ENCODE measurements at places on chromosomes 2 and 18.

- no peak for DNase-seq
These were observed 14.5 kb upstream of the KCNK3 start for GRCh38 chr2:26678035-26678434.

DNA sequence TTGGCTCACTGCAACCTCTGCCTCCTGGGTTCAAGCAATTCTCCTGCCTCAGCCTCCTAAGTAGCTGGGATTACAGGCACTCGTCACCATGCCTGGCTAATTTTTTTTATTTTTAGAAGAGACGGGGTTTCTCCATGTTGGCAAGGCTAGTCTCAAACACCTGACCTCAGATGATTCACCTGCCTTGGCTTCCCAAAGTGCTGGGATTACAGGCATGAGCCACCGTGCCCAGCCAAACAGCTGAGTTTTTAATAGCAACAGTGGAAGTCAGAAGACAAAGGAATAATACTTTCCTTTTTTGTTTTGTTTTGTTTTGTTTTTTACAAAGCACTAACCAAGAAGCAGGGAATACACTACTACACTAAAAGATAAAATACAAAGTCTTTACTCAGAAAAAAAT lies 16.9 kb downstream of the GPR75 start:
- no peak for DNase-seq

- DNase-seq, result no peak
These were observed 9.6 kb upstream of the HOXD1 start for GRCh38 chr2:176178757-176179295.

- no peak for DNase-seq
These were observed 312.5 kb upstream of the CHAC2 start for GRCh38 chr2:53455094-53455493.

- no peak for DNase-seq
These were observed 169.4 kb upstream of the UNC80 start for GRCh38 chr2:209602259-209602658.

GRCh38 chr2:235510318-235510717 lies 16.5 kb downstream of the AGAP1 start:
- DNase-seq, result no peak

GRCh38 chr2:39431592-39432316 lies 5.3 kb downstream of the MAP4K3 start:
- DNase-seq, result no peak

GRCh38 chr2:47381408-47381807 lies 21.5 kb upstream of the MSH2 start:
- DNase-seq, result no peak

DNA sequence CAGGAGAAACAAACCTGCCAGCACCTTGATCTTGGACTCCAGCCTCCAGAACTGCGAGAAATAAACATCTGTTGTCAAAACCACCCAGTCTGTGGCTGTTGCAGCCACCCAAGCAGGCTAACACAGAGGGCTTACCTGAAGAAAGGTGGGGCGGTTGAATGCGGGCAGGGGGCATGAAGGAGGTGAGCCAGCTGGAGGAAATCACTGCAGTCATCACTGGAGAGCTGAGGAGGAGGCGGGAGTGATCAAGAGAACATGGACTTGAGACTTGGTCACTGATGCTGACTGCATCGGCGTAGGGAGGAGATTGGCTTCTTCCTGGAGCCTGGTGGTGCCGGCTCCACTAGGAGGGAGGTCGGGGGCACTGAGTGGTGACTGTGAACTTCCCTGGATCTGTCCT lies 14.6 kb upstream of the ARMC9 start:
- DNase-seq, result no peak

- no peak for DNase-seq
These were observed 37.0 kb upstream of the TMEM18 start for GRCh38 chr2:714005-714741.

- DNase-seq, result no peak
These were observed 320.4 kb upstream of the REV1 start for GRCh38 chr2:99810225-99810624.

DNA sequence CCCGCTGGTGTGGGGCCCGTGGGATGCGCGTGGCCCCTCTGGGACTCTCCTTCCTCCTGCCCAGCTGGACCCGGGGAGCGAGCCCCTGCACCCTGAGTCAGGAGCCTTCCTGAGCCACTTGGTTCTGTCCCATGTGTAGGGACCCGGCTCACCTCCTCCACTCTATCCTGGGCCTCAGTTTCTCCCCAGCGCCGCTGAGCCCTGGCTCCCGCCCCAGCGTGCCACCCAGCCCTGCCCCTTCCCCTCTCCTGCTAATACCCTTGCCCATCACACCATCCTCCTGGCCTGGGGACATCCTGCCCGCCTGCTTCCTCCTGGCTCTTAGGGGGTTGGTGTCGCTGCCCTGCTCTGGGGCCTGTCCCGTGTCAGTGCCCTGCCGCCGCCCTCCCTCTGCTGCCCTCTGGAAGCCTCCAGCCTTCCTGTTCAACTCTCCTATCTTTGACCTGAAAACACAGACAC lies 24.8 kb downstream of the GPC1 start:
- peak; percentile 59 for DNase-seq

DNA sequence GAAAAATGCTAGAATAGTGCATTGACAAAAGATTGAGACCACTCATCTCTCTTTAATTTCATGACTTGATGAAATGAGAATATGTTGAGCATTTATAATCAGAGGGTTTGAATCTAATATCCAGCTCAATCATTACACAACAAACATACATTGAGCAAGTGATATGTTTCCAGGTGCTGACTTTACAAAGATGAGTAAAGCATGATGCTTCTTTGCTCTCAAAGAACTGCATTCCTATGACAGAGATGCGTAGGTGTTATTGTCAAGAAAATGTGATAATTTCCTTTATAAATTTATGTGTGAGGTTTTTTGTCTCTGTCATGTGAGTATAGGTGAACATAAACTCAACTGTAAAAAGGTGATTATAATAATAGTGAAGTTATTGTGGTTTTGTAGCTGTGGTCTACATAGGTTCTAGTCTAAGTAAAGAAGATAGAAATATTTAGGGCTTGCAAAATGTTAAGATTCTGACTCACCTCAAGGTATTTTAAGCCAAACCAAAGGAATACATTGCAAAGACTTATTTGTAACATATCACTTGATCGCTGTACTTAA lies 389.8 kb downstream of the GALNT13 start:
- DNase-seq, result no peak

- DNase-seq, result no peak
These were observed 2.0 kb downstream of the PPP4R1 start for GRCh38 chr18:9612215-9612830.

DNA sequence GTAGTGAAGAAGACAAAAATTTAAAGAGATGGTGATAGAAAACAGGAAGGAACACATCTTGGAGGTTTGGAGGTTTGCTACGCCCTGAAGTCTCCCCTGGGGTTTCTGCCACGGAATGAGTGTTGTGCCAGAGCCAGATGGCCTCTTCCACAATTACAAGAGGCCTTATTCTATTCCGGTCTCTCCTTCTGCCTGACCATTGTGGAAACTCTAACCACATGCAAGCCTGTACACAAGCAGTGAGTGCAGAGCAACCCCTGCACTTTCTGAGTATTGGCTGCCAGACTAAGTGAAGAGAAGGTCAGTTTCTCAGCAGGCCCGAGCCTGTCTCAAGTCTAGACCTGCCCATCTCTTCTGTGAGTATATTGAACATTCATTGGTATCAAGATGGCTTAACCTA lies 22.7 kb upstream of the MYO1B start:
- no peak for DNase-seq

GRCh38 chr2:118843483-118844132 lies 3.8 kb downstream of the EN1 start:
- no peak for DNase-seq

DNA sequence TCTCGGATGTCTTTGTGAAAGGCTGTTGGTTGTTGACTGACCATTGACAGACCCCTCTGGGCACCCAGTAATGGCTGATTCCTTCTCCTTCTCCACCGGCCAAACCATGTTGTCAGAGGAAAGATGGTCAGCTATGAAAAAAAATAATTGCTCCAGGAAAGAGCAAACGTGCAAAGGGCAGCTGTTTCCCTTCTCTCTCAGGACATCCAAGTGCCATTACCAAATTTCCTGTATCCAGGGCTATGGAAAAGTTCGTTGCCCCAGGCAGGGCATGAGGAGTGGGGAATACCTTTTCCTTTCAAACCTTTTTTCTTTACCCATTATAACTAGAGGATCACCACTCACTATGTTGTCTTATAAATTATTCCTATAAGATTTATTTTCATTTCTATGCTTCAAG lies 321.5 kb upstream of the HNRNPA3 start:
- no peak for DNase-seq

DNA sequence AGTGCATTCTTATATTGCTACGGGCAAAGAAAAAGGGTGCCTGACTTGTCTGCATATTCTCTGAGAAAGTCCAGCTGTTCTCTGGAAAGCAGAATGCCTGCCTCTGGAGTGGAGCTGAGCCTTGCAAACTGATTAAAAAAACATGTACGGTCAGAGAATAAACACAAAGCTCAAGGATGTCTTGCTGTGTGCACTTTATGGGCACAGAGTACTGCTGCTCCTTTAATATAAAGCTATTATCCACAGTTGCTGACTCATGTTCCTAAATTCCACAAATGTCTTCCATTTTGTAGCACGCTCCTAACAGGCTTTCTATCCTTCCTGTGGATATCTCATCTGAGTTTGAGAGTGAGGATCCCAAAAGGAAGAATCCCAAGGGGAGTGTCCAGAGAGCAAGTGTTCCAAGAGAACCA lies 229.0 kb downstream of the MREG start:
- no peak for DNase-seq

- DNase-seq, result no peak
These were observed 7.0 kb downstream of the TRAPPC12 start for GRCh38 chr2:3386448-3386958.

- DNase-seq, result no peak
These were observed 70.3 kb upstream of the NOSTRIN start for GRCh38 chr2:168732100-168732499.

GRCh38 chr2:138572318-138572717 lies 70.7 kb downstream of the SPOPL start:
- DNase-seq, result no peak

DNA sequence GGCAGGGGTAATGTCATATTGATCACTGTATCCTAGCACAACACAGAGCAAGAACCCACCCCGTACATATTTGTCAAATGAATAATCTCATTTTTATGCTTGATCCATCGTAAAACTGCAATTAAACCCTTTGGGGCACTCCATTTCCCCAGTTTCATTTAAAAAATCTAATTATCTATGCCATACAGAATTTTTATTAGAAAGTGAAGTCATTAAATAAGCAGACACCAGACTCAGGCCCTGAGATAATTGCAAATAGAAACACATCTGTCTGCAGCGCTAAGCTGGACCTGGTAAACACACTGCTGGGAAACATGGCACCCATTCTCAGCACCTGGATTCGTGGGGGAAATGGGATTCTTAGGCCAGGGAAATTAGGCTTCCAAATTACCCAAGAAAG lies 5.1 kb downstream of the CYRIA start:
- DNase-seq, result no peak

DNA sequence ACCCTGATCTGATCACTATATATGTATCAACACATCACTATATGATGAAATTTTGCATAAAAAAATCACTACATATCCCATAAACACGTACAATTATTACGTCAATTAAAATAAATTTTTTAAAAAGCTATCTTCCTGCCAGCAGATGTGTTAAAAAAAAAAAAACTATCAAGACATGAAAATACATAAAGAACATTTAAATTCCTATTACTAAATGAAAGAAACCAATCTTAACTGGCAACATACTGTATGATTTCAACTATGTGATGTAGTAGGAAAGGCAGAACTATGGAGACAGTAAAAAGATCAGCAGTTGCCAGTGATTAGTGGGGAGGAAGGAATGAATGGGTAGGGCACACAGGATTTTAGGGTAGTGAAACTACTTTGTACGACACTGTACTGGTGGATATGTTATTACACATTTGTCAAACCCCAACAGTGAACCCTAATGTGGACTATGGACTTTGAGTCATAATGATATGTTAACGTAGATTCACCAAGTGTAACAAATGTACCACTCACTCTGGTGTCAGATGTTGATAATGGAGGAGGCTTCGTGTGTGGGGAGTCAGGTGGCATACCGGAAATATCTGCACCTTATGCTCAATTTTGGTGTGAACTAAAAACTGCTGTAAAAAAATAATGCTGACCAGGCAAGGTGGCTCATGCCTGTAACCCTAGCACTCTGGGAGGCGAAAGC lies 27.4 kb downstream of the USP34 start:
- DNase-seq, result no peak

- no peak for DNase-seq
These were observed 163.6 kb upstream of the ZNF516 start for GRCh38 chr18:76658627-76659026.

DNA sequence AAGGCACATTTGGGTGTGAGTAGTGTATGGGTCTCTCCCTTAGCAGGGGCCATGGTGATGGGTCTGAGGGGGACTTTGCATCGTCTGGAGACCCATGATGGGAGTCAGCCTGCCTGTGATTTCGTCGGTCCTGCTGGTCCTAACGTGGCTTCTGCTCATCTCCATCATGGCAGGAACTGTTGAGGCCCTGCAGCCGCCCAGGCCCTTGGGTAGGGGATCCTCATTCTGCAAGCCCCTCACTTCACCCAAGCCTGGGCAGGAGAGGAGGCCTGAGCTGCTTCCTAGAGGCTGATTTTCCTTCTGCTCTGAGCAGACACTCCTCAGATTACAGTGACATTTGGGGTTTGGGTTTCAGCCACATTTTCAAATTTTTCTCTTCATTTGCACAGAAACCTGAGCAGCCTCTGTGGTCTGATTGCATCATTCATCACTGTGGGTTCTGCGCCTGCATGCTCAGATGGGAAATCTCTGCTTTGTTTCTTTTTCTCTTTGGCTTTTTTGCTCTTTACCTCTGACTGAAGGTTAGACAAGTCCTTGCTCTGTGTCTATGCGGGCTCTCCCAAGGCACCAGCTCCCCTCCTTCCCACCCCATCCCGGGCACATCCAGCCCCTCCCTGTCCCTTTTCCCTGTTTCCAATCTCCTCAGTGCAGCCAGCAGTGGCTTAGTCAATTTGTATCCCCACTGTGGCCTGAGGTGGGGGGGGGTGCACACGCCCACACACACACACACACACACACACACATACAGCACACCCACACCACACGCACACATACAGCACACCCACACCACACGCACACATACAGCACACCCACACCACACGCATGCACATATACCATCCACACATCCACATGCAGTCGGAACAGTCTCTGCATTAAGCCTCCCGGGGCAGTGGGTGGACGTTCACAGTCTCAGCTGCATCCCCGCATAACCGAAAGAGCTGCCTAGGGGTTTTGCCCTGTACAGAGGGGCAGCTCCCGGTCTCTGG lies 305.4 kb upstream of the HS6ST1 start:
- no peak for DNase-seq

DNA sequence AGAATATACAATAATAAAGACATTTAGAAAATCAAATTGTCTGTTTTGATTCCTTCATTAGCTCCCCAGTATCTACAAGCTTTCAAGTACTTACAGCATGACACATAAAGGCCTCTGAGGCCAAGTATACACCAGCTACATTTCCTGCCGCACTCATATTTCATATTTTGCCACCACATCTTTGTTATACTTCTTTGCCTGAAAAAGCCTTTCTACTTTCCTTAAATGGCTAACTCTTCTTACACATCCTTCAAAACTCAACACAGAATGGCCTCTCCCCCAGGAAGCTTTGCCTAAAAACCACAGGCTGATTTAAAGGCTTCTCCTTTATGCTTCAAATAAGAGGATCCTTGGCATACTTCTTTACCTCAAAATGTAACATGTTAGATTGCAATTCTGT lies 4.5 kb downstream of the STK17B start:
- DNase-seq, result no peak
